ENCODE measurements at places on chromosomes 7 and 10.

DNA sequence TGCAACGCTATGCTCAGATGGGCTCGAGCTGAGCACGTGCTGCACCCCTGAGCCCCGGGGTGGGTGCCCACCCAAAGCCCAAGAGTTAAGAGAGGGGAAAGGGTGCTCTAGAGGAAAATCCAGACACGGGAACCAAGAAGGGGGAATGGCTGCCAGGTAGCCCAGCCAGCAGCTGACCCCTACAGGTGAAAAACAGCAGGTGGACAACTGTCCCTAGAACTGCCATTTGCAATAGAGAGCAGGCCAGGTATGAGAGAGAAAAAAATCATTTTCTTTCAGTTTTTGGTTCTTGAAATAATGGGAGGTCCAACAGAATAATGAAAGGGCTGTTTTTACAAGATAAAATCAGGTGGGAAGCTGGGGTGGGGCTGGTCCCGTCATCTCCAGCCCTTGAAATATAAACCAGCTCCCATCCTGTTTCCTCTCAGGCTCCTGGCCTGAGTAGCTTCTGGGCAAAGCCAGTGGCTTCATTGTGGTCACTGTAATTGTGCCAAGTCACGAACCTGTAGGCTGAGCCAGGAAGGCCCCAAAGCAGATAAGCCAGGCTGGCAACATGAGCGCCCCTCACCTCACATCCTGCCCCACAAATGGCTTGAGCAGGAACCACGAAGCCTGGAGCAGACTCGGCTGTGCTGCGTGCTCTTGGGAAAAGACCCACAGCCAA, 257.8 kb downstream of the SNX10 start:
- no peak for DNase-seq

DNA sequence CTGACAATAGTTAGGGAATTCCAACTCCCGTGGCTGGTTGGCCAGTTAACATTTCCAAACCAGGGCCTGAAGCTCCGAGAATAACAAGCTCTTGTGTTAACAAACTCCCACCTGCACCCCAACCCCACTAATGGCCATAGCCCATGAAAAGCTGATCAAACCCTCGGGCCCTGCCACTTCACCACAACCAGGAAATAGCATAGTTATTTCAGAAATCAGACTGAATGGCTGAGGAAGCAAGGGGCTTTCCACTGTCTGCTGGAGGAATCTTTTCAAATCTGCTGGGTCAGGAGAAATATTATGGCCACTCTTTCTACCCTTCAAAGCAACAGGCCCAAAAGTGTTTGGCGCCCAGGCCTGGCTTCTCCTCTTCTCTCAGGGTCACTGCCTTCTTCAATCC, 145.6 kb downstream of the GLCCI1 start:
- no peak for DNase-seq

GRCh38 chr10:119542988-119543813, 682 bp upstream of the RGS10 start:
- DNase-seq: peak; percentile 66

DNA sequence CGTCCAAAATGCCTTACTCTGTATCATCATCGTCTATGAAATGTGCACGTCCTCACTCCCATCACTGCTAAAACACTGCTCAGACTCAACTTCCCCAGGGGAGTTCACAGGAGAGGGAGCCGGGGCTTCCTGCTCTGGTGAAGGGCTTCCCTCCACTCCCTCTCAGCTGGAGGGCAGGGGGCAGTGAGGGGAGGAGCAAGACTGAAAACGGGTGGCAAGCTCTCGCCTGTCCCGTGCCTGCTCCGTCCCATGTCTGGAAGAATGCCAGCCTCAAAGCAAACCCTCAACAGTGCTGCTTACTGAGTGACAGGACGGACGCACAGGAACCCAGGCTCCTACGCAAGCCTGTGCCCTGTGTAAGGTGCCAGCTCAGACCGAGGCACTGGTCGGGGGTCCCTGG, 25.1 kb downstream of the PRKAG2 start:
- DNase-seq: no peak

DNA sequence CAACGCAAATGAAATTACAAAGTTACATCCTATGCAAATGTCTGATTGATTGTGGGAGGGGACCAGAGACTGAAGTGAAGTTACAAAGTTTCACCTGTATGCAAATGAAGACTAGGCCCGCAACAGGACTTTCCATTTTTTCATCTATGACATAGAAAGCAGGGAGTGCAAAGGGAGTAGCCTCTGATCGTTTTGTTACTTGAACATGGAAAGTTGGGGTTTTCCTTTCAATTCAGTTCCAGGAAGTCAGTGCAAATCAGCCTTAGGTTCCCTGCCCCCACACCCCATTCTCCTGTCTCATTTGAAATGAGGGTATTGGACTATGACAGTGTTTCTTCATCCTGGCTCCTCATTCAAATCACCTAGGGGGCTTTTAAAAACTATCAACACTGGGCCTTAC, 96.9 kb upstream of the HABP2 start:
- no peak for DNase-seq

DNA sequence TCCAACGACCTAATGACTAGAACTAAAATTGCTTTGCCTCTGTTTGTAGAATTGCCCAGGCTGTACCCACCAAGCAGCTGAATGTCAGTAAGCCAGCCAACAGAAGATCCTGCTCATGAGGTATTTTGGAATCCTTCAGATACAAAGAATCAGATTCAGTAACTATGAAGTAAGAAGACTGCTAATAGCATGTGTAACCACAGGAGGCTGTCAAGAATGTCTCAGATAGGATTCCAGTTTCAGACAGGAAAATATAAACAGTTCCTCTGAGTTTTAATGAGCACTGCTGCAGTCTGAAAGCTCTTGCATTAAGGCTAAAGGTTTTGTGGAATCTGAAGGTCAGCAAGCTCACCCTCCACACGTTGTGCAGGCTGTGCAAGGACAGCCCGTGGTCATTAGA, 112.6 kb upstream of the ADAM12 start:
- DNase-seq: no peak

GRCh38 chr7:74617180-74617744, 40.3 kb upstream of the GTF2I start:
- DNase-seq: no peak

GRCh38 chr10:26485150-26485941, 47.2 kb downstream of the APBB1IP start:
- DNase-seq: no peak

GRCh38 chr7:65892835-65893234, 20.0 kb downstream of the VKORC1L1 start:
- no peak for DNase-seq

DNA sequence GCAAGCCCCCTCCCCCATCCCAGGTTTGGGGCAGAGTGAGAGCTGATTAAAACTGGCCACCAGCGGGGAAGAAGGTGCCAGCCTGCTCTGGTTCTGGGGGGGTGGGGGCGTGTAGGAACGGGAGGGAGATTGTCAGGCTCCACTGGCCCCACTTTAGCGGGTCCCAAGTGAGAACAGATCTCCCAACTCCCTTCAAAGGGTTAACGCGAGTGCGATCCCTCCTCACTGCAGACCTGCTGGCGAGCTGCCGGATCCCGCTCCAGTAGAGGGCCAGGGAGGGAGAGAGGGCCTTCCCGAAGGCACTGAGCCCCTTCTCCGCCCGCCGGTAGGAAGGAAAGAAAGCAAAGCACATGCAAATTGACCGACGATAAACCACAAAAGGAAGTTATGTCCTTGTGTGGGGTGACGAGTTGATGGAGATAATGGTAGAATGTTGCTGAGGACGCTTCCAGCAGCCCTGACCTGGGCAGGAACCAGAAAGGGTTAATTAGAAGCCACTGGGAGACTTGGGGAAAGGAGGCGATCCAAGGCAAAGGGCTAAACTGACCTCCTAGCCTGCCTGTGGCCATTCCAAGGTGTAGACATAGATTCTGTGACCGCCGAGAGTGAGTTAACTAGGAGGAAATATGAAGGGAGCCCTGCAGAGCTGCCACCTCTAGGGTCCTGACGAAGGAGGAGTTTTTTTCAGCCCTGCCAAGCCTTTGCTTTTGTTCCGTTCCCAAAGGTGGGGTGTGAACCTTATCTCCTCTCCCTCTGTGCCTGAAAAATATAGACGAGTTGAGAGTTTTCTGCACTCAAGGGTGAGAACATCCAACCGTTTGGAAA, 1.5 kb downstream of the NRG3 start:
- no peak for DNase-seq

DNA sequence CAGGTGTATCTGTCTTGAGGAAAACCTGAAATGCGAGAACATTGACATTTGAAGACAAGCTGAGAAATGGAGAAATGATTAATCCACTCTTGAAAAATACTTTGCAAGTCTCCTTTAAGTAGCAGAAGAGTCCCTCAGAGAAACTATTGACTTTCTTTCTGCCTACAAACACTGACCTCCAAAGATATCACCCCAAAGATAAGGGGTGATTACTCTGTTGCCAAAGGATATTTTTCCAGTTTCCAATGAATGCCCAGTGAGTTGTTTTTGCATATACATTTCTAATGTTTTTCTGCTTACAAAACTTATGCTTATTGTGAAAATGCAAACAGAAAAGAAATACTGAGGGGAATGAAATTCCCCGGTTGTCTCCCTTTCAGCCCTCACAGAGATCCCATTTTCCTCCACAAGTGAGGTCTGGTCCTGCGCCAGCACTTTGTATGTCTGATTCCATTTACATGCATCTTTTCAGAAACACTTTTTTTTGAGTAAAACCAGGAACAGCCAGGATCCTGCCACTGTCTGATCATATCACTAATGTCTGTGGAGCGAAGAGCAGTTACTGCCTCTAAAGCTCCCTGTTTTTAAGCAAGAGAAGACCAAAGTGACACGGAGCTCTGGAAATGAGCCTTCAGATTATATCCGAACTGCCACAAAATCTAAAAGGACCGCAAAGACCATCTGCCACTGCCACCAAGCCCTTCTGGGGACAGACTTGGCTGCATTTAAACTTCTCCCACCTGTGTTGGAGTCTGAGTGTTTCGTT, 82.9 kb upstream of the PDCD4 start:
- no peak for DNase-seq

GRCh38 chr7:51016546-51016945, 233.8 kb upstream of the GRB10 start:
- no peak for DNase-seq

GRCh38 chr10:44885710-44886109, 25.4 kb upstream of the TMEM72 start:
- no peak for DNase-seq

- DNase-seq: no peak
Measured at GRCh38 chr7:22445140-22445743, 54.7 kb downstream of the STEAP1B start.

DNA sequence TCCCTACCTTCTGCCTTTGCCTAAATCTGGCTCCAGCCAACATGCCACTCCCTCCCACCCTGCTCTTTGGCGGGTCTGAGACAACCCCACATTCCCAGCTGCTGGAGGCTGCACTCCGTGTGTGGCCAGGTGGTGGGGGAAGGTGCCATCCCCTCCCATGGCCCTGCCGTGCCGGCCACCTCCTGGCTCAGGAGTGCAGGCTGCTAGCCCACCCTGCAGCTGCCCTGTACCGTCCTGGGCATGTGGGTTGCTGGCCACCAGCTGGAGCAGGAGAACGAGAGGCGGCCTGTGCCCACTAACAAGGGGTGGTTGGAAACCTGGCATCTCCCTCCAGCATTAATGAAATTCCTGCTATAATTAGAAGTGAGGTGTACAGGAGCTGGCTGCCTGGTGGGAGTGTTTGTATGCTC, 97.6 kb downstream of the ZMIZ1 start:
- no peak for DNase-seq

GRCh38 chr7:107396990-107397389, 72.9 kb upstream of the GPR22 start:
- no peak for DNase-seq

DNA sequence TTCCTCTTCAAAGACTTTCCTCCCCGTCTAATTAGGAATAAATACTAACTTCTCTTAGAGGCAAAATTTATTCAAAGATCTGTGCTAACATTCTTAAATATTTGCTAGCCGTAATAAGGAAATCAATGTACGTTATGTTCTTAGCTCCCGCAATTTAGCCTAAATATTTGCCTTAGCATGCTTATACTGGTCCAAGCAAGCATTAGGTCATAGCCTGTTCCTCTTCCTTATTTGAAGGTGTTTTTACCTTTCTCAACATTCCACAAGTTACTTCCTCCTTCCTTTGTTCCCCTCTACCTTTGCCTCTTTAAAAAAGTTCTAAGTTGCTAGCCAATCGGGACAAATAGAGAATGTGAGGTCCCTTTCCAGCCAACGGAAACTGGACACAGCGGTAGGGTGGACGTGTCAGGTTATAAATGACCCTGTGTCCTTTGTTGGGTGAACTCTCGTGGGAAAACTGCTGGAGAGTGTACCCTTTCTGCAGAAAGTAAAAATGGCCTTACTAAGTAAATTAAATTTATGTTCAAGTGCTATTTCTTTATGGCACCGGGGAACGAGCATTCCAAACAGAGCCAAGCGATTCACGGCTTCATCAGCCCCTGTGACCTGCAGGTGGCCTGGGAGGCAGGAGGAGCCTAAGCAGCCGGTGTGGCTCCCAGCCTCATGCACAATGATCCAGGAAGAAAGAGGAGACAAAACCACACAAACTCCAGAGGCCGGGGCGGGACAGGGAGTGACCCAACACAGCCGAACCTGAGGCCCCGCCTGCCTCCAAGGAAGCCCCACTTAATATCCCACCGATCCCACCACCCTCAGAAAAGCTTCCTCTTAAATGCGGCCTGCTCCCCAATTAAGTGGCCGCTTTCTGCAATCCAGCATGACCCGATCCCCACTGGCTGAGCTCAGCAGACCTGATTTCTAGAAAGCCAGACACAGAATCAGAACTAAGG, 67.0 kb downstream of the ZRANB1 start:
- no peak for DNase-seq

GRCh38 chr7:93715234-93715633, 140.7 kb upstream of the CALCR start:
- no peak for DNase-seq

GRCh38 chr10:30387646-30388243, 38.7 kb upstream of the MTPAP start:
- DNase-seq: no peak

- DNase-seq: no peak
Measured at GRCh38 chr10:17512341-17513001, 58.1 kb upstream of the ST8SIA6 start.

- DNase-seq: no peak
Measured at GRCh38 chr7:149785402-149785801, 12.0 kb upstream of the ZNF467 start.

DNA sequence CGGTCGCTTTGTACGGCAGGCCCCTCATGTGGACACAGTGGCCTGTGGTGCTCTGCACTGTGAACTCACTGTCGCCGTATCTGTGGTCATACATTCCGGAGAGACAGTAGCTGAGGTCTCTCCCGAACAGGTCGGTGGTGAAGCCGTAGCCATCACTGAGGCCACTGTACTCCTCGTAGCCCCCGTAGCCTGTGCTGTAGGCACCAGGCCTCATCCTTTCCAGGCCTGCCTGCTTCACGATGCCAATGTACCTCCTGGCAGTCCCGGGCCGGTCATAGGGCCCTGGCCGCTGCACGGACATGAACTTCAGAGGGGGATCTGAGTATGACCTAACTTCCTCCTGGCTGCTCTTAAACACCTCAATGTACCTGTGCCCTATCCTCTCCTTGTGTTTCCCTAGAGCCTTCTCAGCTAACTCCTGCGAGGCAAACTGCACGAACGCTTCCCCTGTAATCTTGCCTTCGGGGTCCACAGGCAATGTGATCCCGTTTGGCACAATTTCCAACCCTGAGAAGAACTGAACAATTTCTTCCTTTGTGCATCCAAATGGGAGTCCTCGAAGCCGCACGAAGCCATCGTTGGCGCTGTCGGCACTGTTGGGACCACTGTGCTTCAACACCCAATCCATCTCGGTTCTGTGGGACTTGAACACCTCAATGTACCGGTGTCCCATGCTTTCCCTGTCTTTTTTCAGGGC, 15.7 kb downstream of the FXYD4 start:
- no peak for DNase-seq

GRCh38 chr10:71419750-71420149, 23.0 kb downstream of the CDH23 start:
- no peak for DNase-seq

- no peak for DNase-seq
Measured at GRCh38 chr7:94183289-94183749, 179.2 kb upstream of the BET1 start.

- no peak for DNase-seq
Measured at GRCh38 chr10:14191871-14192270, 138.9 kb downstream of the FRMD4A start.
